Right ventricle myocardium inferior (tissue), 1 donor: ENCODE measurements at places on chromosomes 7 and 10. TPM values are rescaled to one million over a fixed set of nuclear protein-coding genes. Genes with fewer than 3 reads are reported as not detected.

- DNase-seq: no peak
Measured at GRCh38 chr10:93513091-93513490, 16.7 kb downstream of the CEP55 start.

- no peak for DNase-seq
Measured at GRCh38 chr7:33087356-33087755, 21.8 kb downstream of the RP9 start.

DNA sequence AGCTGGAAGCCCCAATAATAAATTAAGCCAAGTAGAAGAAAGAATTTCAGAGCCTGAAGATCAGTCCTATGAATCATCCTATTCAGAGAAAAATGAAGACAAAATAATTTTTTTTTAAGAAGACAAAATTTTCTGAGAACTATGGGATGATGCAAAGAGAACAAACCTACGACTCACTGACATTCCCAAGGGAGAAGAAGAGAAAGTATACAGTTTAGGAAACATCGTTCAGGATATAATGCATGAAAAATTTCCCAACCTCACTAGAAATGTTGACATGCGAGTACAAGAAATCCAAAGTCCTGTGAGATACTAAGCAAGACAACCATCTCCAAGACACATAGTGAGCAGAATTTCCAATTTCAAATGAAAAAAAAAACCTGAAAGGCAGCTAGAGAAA lies 150.5 kb downstream of the THSD7A start:
- DNase-seq: no peak

DNA sequence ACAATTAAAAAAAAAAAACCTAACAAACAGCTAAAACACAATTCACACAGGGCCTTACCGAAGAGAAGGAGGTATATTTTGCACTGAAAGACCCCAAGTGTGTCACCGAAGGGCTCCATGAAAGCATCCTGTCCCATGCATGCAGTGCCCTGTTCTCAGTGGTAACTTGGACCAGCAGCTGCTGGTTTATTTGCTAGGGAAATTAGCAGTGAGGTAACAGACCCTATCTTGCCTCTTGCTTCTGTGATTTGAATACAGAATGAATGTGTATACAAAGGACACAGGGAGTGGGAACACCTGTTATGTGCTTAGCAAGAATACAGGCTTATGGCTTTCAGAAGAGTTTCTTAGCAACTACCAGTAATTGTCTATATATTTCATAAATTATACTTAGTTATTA lies at the start of gene HEPACAM2:
HEPACAM2 (minus strand) TSS at position 160 of the 400 bp plus-strand sequence.
- no peak for DNase-seq

- DNase-seq: no peak
Measured at GRCh38 chr7:19984231-19984632, 210.8 kb upstream of the TMEM196 start.

DNA sequence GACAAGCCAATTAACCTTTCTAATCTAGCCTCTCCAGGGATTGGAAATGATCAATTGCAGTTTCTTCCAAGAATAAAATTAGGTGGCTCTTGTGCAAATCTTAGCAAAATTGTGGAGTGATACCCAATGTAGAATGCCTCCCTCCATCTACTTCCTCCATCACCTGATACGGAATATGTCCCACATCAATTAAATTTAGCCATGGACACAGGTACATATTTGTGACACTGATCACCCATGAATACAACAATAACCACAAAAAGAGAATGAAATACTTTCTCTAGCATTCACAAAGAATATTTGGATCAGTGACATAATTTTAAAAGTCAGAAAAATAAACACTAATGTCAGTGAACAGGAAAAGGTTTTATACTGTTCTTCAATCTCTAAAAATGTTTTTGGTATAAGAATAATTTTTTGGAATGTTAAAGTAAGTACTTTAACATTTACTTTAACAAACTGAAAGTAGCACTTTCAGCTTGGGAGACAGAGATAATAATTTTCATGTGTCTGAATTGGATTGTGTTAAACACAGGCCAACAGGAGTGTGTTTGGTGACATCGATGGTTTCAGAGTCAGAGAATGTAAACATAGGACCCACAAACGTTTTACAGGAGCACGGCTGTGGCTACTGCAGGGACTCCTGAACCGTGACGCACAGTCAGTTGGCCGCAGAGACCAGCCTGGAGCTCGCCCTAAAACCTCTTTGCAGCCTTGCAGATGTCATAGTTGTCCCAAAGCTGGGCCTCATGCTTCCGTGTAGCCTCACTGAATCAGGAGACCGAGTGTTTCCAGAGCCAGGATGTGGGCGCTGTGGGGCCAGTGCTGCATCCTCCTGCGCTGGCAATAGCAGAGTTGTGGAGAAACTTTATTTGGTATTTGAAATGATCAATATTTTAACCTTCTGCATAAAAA lies 7.2 kb downstream of the RBM20 start:
- no peak for DNase-seq

DNA sequence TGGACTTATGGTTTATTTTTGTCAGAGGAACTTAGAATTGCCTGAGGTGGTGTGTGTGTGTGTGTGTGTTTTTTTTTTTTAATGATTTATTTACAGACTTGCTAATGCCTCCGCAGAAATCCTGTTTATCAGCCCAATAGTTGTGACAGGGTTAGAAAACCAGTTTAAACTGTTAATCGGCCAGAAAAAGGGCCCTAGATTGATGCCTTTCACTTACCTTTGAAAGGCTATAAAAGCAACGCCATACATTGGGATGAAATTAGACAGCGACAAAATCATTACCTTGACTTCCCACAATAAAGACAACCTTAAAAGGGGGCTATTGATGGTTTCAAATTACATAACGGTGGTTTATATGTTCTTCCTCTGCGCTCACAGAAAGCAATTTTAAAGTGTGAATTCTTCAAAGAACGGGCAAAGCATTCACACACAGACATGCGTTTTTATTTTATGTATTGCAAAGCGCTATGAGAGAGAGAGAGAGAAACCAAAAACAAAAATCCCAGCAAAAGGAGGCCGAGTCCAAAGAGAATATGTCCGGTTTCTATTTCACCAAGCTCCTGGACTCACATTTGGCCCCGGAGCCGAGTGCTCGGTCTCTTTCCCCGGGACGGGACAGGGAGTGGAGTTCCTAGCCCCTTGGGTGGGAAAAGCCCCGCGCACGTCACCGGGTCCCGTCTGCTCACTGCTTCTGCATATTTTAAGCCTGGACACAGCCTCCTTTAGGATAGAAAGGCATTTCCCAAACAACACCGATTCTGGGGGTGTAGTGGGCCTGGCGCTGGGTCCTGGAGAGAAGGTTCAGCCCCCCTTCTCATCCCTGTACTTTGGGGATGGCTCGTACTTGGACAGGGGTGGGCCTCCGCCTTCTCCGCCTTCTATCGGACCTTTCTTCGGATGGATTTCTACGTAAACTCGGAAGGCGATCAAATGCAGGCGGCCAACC lies 26.8 kb upstream of the VAX1 start:
- no peak for DNase-seq

- no peak for DNase-seq
Measured at GRCh38 chr7:139603896-139604295, 80.4 kb downstream of the CLEC2L start.

- no peak for DNase-seq
Measured at GRCh38 chr10:32245760-32246159, 101.2 kb downstream of the EPC1 start.

- no peak for DNase-seq
Measured at GRCh38 chr10:92575961-92576360, 2.1 kb upstream of the IDE start.

- peak; percentile 67 for DNase-seq
Measured at GRCh38 chr7:137978464-137979237, 23.2 kb downstream of the CREB3L2 start.

GRCh38 chr10:95266674-95267095 lies 24.1 kb downstream of the PDLIM1 start:
- DNase-seq: no peak

- no peak for DNase-seq
Measured at GRCh38 chr7:24700521-24701260, 56.6 kb downstream of the GSDME start.

DNA sequence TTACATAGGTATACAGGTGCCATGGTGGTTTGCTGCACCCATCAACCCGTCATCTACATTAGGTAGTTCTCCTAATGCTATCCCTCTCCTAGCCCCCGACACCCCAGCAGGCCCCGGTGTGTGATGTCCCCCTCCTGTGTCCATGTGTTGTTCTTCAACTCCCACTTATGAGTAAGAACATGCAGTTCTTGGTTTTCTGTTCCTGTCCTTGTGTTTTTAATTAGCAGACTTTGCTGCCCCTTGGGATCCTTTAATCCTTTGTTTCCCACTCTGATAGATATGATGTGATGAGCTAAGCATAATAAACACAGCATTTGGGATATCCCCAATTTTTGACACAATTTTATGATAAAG lies 71.1 kb upstream of the PALS2 start:
- DNase-seq: no peak

DNA sequence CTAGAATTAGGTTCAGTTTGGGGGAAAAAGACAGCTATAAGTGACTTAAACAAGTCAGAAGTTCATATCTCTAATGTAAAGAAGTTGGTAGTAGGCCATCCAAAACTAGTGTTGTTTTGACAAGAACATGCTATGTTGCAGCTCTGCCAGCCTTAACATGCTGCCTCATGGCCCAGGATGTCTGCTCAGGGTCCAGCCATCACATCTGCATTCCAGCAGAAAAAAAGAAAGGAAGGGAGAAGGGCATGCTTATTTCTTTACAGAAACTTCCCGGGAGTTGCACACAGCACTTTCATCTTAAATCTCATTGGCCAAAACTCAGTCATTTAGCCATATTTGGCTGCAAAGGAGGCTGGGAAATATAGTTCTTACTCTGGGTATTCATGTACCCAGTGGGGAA lies 400.4 kb upstream of the PODXL start:
- no peak for DNase-seq

- no peak for DNase-seq
Measured at GRCh38 chr10:35927990-35928488, 285.9 kb upstream of the FZD8 start.

DNA sequence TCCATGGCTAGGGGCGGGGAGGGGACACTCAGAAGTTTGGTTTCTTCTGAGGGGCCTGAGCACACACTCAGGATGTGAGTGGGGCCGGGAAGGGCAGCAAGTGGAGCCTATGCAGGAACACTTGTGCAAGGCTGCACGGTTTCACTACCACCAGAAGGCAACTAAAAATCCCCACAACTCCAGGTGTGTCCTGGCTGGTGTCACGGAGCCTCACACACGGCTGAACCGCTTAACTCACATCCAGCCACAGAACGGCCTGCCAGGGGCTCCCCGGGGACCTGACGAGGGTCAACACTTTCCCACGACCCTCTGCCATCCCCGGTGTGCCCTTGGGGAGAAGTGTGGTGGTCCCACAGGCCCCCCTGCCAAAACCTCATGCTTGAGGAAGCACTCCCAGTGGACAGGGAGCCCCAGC lies 173.9 kb downstream of the ELFN1 start:
- DNase-seq: no peak

DNA sequence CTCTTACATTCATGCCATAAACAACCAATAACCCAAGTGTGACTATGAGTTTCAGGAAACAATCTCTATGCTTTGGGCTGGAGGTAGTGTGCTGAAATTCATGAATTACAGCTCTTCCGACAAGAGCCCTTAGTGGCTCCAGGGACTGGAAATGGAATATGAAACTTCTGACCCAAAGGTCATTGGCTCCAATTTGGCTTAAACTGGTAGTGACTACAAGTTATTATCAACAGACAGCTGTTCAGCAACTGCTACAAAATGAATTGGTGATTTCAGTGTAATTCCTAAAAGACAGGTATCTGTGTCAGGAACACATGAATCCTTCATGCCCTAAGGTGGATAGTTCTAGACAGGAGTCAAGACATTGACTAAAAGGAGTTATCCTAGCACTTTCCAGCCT lies 745.4 kb downstream of the PHTF2 start:
- no peak for DNase-seq

DNA sequence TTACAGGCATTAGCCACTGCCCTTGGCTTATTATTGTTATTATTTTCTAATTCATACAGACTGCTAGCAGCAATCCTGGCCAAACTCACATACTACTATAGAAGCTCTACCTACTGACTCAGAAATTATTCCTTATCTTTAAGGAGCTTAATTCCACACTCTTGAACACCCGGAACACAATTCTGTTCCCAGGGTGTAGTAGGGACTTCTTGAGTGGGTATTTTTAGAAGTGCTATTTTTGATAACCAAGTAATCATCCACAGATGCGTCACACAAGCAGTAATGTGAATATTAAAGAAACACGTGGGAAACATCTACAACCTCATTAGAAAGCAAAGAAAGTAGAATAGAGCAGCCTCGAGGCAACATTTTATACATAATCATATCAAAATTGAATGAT lies 149.2 kb downstream of the PTEN start:
- DNase-seq: no peak

DNA sequence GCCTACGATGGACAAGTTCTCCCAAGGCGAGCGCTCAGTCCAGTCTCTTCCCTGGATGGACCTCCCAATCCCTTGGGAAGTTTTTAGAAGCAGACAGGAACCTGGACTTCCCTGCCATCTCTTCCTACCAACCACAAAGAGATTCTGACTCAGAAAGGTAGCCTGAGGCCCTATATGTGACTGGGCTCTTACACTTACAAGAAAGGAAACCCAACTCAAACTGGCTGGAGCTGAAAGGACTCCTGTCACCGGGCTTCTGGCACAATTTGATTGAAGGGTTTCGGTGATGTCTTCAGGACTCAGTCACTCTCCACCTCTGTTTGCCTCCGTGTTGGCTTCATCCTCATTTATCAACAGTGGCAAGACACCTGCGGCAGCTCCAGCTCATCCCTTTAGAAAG lies 3.7 kb upstream of the COL13A1 start:
- no peak for DNase-seq

DNA sequence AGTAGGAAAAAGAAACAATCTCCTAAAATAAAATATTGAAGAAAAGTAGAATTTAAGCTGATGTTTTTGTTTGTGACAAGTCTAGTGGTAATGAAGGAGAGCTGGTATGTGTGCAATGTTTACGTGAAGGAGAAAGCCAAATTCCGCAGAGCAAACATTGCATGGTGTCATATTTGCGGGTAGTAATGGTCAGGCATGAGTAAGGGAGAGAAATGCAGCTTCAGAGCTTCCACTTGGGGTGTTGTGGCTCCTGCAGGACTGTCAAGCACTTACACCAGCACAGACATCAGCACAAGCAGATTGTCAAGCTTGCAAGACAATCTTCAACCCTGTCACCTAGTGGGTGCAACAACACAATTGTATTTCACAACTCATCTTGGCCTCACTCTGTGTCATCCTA lies 136.5 kb upstream of the ETV1 start:
- no peak for DNase-seq

DNA sequence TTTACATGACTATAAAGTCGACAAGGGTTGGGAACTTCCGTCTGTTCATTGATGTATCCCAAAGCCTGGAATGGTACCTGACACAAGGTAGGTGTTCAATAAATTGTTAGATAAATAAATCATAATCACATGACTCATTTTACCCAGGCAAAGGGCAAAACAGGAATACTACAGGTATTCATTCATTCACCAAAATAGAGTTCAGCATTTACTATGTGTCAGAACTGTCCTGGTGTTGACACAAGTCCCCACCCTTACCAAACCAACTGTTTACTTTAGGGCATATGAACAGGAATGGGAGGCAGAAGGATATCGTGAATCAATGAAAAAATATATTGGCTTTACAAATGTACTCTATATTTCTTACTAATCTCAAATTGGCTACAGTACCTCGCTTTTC lies 666 bp upstream of the YAE1 start:
- no peak for DNase-seq

The ANKRD30A gene
- total RNA-seq: not detected

The ADAM22 gene
- total RNA-seq: 1.2 TPM

The FKBP14 gene
- 8.5 TPM for total RNA-seq

The CHRM2 gene
- total RNA-seq: 70.4 TPM

The BLOC1S2 gene
- total RNA-seq: 20.9 TPM

The SDK1 gene
- total RNA-seq: 2.3 TPM

The CCT6A gene
- total RNA-seq: 67.9 TPM

The C7orf57 gene
- not detected for total RNA-seq

The ACSM6 gene
- total RNA-seq: not detected

The SPDYE5 gene
- total RNA-seq: not detected

The MAT1A gene
- total RNA-seq: 0.19 TPM

The SFXN4 gene
- total RNA-seq: 42.0 TPM
